Caco-2 (cell line): ENCODE measurements at places on chromosomes 12 and 14.

DNA sequence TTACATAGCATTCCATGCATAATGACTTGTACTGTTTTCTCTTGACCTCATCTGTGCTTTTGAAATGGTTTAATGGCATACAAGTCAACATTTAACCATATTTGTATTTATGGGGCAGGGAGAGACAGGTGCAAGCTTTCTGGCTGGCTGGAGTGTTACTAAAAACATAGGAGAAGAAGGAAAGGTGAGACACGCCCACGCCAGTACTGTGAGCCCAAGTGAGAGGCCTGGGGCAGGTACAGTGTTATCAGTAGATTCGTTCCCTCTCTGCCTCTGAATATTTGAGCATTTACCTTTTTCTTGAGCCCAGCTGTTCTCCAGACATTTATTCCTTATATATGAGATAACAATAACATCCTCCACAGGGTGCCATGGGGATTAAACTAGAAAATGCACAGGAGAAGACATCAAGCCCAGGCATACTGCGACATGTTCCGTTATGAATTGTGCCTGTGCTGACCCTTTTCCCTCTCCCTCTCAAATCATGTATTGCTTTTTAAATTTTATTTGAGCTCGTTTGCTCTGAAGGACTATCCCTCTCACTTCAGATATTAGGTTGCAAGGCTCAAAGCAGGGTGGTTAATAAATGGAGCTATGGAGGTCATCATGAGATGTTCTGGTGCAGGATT is 34.6 kb upstream of the TUBA1C start:
- no peak for DNase-seq

GRCh38 chr12:2049604-2050540 is 2.9 kb upstream of the CACNA1C start:
- no peak for DNase-seq

- no peak for DNase-seq
Measured at GRCh38 chr12:109440851-109441490, 36.1 kb downstream of the KCTD10 start.

GRCh38 chr12:86735072-86735471 is 478.9 kb upstream of the MGAT4C start:
- DNase-seq: no peak

- DNase-seq: peak; percentile 64
Measured at GRCh38 chr12:93742110-93742934, 65.1 kb downstream of the CRADD start.

GRCh38 chr12:28390206-28390605 is 199.9 kb downstream of the CCDC91 start:
- no peak for DNase-seq

DNA sequence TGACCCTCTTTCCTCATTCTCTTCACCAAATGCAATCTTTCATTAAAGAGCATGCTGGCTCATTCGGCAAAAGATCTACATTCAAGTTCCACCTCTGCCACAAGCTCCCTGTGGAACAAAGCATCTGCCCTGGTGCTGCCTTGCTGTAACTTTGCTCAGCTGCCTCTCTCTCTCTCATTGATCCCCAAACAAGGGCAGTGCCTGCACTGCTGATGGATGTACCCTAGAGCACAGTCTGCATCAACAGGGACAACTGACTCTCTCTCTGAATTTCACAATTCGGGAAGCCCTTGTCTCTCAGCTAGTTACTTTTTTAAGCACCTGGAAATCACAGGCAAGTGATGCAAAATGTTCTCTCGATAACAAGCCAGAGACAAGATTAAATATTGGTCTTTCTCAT is 174.0 kb upstream of the DIO2 start:
- no peak for DNase-seq

DNA sequence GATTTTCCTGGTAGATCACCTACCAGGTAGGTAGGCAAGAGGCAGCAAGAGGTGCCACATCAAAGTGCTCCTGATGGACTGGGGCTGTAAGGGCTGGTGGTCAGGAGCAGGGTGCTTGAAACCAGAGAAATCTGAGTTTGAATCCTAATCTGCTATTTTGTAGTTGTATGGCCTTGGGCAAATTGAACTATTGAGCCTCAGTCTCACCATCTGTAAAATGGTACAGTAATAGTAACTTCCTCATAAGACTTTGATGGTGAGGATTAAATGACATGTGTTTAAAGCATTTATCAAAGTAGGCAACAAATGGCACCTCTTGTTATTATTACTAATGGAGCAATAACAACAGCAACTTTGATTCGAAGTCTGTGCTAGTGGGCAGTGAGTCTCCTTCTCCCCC is 32.0 kb downstream of the JDP2 start:
- DNase-seq: no peak

- DNase-seq: peak; percentile 59
Measured at GRCh38 chr14:96095581-96096476, 56.7 kb downstream of the C14orf132 start.

DNA sequence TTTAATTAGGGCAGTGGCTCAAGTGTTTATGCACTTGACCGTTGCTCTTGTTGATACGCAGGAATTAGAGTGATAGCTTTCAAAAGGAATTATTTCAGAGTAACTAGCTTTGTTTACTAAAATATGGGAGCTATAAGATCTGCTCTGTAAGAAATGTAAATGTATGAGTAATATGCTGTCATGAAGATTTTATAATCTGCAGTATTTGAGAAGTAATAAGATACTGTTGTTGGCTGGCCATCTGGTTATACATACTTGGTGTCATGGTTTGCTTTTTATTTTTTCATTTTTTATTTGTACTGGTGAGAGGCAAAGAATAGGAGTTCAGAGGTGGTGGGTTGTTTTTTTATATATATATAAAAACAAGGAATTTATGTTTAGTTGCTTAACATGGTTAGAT is 58.5 kb downstream of the PLXNC1 start:
- DNase-seq: no peak

DNA sequence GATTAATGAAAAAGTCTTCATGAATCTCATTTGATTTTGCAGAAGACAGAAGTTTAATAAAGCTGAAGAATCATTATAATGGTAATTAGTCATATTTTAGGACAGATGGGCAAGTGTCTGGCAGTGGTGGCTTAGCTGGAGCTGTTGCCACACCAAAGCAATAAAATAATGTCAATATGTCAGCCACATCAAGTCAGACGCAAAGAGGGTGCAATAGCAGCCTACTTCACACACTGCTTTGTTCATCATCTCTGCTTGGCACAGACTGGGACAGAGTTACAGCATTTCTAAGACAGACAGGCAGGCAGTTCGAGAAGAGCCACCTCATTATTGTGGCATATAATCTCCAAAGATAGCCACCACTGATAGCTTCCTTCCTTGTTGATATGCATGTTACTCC is 16.9 kb upstream of the KRR1 start:
- DNase-seq: no peak

DNA sequence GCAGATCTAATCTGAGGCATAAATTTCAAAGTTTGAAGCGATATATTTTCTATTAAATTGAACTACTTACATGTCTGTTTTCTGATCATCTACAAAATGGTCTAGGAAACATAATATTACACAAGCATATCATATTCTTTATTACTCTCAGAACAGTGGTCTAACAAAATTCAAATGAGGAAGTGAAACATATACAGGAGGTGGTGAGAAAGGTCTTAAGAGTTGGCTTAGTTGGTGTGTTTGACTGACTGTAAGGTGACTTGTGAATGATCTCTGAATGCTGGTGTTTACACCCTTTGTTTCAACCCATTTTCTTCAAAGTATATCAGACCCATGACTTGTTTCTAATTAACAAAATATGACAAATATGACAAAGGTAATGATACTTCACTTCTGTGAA is 1156.8 kb downstream of the SLC16A7 start:
- no peak for DNase-seq

- DNase-seq: no peak
Measured at GRCh38 chr14:103206836-103207387, 83.7 kb downstream of the TNFAIP2 start.

GRCh38 chr12:8453021-8453513 is 2.7 kb upstream of the CLEC6A start:
- DNase-seq: no peak

DNA sequence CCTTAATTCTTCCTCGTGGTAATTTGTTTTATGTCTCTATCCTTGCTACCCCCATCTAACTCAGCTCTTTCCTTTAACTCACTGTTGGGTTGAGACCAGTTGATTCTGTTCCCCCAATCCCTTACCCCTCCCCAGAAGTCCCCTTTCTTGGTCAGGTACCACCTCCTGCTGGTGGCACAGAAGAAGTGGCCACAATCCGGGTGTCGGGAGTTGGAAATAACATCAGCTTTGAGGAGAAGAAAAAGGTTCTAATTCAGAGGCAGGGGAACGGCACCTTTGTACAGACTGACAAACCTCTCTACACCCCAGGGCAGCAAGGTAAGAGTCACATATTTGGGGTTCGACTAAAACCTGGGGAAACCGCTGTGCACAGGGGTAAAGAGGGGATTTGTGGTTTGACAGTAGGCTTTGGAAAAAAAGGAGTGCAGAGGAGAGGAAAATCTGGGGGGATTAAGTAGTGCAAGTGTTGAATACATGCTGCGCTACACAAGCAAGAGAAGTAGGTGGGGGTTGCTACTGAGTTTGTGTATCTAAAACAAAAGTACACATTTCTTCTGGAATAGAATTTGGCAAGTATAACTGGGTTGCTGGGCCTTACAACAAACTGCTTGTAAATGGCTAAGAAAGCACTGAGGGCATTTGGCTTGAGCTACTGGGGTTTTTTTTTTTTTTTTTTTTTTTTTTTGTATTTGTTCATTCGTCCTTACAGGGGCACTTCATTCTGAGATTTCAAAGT is 1.3 kb downstream of the A2ML1 start:
- DNase-seq: peak; percentile 35
